ENCODE measurements at places on chromosomes 7 and 10.

DNA sequence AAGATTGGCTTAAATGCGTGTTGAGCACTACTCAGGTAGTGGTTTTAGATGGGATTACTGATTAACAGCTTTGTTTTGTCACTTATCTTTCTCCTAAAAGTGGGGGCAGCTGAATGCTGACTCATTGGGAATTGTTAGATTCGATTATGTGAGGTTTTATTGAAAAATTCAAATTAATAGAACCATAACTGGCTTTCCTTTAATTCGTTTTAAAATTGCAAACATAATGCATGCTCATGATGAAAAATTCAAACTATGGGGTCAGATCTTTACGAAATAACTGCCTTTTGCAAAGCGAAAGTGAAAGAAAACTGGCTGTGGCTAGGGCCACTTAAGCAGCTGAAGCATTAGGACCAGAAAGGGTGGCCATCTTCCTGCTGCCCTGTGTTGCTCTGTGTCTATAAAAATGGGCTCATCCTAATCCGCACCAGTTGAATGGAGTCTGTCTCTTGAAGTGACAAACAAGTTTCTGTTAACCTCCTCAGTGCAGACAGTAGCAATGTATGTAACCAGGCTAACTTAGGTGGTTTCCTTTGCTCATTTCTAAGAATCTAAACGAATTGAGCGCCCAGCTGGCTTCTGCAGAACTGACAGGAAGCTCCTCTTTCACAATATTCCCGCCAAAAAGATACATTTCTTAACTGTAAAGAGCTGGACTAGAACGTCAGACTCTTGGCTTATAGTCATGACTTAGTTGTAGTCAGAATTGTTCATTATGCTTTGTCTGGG lies 27.8 kb downstream of the DENND10 start:
- peak; percentile 55 for DNase-seq

DNA sequence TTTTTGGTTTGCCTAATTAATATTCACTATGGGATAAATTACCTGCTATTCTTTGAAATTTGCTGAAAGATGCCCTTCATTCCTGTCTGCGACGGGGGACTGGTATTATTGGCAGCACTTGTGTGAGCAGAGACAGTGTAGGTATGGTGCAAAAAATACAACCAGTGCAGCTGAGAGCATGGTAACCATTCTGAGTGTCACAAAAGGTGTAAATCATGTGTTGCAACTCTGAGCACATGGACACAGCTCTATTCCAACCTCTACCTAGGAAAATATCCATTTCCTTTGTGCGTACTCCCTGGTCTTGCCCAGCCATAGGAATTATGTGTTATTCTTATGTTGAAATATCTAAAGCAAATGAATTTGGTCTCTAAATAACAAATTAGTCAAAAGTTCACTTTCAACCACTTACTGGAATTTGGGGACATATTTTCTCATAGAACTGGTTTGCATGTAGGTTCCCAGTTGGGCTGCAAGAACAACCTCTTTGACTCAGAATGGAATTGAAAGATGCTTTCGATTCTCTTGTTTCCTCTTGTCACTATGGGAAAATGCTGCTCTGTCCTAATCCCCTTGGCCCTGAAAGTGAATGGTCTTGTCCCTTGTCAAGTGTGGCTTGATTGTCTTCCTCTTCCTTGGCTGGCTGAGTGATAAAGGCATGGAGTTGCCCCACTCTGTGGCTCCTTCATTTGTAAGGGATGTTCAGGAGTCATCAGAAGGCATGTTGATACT lies 57.0 kb downstream of the CELF2 start:
- DNase-seq = no peak

GRCh38 chr7:17234398-17235031 lies 63.9 kb upstream of the AHR start:
- peak; percentile 88 for DNase-seq

DNA sequence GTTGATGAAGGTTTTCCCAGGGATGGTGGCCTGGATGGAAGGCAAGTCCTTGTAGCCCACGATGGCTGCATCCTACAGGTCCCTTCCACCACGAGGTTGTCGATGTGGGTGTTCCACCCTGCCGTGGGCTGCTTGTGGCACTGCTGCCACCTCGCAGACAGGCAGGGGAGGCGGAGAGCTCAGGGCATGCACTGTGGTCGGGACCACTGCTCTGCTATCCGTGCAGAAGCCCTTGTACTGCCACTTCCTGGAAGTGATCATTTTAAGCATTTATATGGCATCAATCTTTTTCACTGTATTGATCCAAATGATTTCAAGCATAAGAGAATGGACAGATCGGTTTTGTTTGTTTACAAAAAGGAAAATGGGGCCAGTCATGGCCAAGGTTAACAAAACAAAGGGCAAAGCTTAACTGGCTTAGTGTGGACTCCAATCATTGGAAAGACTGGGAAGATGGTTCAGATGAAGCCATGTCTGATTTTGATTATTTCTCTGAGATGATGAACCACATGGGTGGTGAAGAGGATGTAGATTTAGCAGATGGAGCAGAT lies 8.2 kb upstream of the CYP17A1 start:
- DNase-seq = no peak

DNA sequence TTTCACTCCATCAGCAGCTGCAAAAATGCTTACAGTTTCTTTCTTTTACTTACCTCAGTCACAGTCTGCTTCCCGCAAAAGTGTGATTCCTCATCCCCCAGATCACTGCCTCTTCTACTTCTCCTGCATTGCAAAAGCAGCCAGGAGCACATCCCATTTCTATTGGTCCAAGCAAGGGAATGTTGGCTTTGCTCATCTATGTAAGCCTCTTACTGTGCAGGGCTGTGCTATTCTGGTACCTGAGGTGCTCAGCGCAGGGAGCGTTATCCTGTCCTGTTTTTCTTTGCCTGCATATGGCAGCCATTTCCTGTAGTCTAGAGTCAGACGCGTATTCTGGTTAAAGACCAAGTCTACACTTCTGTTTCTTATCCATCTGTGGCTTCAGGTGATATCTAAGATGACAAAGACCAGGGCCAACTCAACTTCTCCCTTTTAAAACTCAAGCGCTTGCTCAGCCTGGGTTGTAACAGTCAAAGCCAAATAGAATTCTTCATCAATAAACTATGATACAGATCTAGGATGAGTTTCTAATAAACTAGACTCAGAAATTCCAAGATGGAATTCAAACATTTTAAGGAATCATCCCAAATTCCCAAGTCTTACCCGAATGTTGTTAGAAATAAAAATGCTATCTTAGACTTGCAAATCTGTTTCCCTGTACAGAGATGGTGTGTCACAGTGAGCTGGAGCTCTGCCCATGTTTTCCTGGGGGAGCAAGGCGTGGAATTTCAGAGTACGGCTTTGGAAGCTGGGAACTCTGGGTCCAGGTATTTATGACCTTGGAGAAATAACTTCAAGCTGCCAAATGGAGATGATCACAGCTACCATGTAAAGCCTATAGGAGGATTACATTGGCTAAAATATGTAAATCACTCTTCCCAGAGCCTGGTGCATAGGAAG lies 6.1 kb upstream of the RBM17 start:
- no peak for DNase-seq

- DNase-seq = no peak
Measured at GRCh38 chr10:118210276-118210675, 131.8 kb downstream of the FAM204A start.

GRCh38 chr7:128121711-128122530 lies 90.7 kb upstream of the LRRC4 start:
- no peak for DNase-seq

DNA sequence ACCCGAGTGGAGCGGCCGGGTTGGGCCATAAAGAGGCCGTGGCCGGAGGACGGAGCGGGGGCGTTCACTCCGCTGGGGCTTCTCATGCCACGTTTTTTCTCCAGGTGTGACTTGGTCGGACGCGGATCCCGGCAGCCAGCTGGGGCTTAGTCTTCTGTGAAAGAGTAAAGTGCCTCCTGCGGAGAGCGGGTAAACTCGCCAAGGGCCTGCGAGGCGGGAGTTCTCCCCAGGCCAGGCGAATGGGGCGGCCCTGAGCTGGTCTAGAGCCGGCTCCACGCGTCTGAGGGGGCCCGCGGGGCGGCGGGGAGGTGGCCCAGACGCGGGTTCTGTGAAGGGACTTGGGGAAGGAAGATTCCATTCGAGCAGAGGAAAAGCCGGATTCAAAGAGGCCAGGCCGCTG lies 86.3 kb upstream of the VIPR2 start:
- DNase-seq = no peak

DNA sequence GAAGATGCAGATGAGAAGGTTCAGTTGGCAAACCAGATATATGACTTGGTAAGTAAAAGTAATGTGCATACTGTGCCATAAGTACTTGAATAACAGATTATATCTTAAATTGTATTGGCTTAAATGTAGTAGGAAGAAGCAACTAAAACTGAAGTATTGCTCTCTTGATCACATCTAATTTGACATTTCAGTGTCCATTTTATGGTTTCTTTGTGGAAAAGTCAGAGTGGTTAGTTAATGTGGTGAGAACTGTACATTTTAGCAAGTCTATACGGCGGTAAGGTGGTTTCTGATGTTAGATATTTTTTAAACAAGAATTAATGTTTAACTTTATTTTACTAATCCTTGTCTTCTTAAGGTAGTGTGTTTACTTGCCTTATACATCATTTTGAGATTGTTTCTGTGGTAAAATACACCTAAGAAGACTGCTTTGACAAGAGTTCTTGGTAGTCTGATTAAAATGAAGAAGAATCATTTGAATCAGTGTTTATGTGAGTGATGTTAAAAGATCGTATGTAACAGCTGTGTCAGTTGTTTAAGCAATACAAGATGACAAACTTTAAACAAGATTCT lies 5.1 kb downstream of the ING3 start:
- DNase-seq = no peak

GRCh38 chr7:140239653-140239935 lies 62.8 kb upstream of the KDM7A start:
- no peak for DNase-seq

DNA sequence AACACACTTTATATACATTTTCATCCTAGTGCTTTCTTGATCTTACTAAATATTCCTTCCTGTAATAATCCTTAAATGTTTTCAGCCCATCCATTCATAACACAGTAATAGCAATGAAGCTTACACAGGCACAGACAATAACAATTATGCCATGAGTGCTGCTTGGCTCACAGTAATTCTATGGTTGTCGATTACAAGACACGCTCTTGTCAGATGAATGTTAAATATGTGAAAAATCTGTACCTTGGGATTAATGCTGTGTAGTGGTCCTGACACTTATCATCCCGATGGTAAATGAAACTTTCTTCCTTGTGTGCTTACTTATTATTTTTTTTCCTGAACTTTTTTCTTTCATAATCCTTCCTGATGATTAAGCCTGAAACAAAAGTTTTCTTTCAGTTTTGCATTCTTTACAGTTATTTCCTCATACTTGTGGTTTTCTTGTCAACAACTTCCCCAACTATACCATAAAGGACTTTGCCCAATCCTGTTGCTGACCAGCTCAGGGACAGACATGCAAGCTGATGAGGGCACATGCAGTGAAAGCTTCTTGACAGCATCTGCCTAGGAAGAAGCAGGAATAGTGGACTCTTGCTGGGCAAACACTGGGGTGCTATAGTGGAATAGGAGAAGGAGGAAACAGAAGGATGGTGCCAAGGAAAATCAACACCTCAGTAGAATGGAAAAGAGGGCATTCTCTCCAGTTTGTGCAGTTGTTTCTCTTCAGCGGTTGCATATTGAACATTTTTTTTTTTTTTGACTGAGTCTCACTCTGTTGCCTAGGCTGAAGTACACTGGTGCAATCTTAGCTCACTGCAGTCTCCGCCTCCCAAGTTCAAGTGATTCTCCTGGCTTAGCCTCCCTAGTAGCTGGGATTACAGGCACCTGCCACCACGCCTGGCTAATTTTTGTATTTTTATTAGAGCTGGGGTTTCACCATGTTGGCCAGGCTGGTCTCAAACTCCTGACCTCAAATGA lies 6.7 kb upstream of the MGAM2 start:
- DNase-seq = no peak

GRCh38 chr10:47077386-47077785 lies 166.2 kb downstream of the PTPN20 start:
- DNase-seq = no peak

- DNase-seq = no peak
Measured at GRCh38 chr10:24759672-24760071, 36.0 kb upstream of the ARHGAP21 start.

DNA sequence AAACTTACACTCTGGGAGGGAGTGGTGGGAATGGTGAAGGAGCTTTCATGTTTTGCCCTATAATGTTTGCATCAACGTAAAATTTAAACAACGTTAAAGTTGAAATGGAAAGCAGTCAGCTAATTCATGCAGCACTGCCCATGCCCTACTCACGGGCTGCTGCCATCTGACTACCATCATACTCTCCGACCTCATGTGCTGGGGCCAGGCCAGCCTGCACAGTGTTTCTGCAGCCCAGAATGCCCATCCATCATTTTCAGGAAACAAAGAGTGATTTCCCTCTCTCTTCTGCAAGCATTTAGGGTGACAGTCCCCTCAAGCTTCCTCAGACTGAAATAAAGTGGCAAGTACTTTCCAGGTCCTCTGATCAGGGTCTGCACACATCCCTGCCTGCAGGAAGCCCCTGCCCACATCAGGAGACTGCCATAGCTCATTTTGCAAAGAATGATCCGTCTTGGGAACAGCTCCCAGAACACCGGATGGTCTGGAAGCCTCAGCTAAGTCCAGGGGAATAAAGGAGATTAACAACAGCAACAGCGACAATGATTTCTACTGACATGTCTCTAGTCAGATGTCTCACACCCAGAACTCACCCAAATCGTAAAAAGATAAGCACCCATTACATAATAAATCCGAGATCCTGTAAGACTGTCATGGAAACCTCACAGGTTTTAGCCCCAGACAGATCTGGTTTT lies 40.3 kb downstream of the ARHGAP22 start:
- DNase-seq = no peak

DNA sequence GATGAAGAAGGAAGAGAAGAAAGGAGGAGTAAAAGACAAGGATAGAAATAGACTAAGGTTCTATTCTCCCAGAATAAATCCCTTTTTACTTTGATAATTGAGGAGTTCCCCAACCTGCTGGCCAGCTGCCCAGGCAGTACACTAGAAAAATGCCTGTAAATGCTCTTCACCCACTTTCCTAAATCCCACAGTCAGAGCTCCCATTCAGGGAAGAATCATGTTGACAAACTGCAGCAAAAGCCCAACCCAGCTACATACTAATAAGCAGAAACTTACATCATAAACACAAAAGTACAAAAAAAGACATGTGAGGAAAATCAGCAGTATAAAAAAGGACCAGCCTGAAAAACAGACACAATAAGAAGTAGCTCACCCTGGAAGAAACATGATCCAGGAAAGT lies 15.8 kb upstream of the KDM7A start:
- no peak for DNase-seq

Measured in CD4-positive, alpha-beta T cell treated with Interleukin-12 subunit alpha and Interleukin-12 subunit beta, for 1 hour (primary cell).